GM23248 (cell line): ENCODE measurements at places on chromosomes 12 and 14. TPM values are rescaled to one million over a fixed set of nuclear protein-coding genes. Genes with fewer than 3 reads are reported as not detected.

GRCh38 chr14:42192738-42193653 lies 586.3 kb downstream of the LRFN5 start:
- DNase-seq = peak; percentile 99

DNA sequence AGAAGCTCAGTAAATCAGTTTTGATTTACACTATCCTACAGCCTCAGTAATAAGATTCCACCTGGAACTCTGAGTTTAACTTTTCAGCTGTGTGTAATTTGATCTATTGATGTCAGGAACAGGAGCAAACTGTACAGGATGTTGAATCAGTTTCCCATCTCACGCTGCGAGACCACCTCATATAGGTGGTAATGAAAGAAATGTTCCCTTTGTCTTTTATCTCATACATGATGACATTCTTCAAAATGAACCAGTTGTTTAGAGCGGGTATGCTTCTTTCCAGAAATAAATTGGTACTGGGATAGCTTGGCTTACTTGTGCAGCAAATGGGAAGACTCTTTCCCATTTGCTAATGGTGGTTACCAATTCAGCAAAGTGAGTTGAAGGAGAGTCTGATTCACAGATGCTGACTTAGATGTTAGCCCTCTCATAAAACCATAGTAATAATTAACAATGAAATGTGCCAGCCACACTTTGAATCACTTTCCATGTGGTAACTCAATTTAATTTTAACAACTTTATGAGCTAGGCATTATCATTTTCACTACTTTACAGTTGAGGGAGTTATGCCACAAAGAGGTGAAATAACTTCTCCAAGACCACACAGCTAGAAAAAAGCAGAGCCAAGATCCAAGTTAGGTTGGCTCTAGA lies 251.5 kb downstream of the PAWR start:
- no peak for DNase-seq

The HOXC12 gene
- total RNA-seq = not detected in 2 replicates

- DNase-seq = no peak
These were observed 614.3 kb upstream of the MIS18BP1 start for GRCh38 chr14:45867046-45867894.

GRCh38 chr12:499837-500458 lies 40.2 kb downstream of the B4GALNT3 start:
- no peak for DNase-seq

GRCh38 chr12:122064780-122065588 lies 13.6 kb upstream of the MLXIP start:
- peak; percentile 71 for DNase-seq
